Activated CD4-positive, alpha-beta memory T cell treated with anti-CD3 and anti-CD28 coated beads for 36 hours (primary cell): ENCODE measurements at places on chromosomes 11 and 22.
A peak's percentile ranks its signal among the peaks of the same experiment; 100 is the strongest.

- DNase-seq, result no peak
These were observed 45.2 kb upstream of the LINC01488 start for GRCh38 chr11:69436041-69436982.

GRCh38 chr22:46674367-46674781 is 54.2 kb downstream of the GRAMD4 start:
- peak; percentile 99 for DNase-seq

- no peak for DNase-seq
These were observed 59.1 kb upstream of the SCUBE2 start for GRCh38 chr11:9150501-9150900.

GRCh38 chr11:103898577-103899336 is 137.7 kb upstream of the DDI1 start:
- DNase-seq, result no peak

DNA sequence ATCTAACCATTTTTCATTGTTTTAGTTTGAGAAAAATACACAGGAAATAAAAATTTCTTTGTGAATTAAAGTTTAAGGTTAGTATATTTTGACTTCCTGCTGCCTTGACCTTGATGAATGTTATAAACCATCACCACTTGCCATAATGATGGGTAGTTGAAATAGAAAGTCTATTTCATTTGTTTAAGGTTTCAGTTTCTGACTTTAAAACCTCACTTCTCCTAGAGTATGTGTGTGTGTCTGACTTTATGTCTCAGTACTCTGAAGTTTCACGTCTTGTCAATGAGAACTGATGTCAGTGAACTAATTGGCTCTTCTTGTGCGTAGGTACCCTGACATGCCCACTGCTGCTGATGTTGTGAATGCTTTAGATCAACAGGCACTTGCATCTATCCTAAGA is 188.2 kb downstream of the METTL15 start:
- no peak for DNase-seq

- no peak for DNase-seq
These were observed 22.3 kb downstream of the RANGAP1 start for GRCh38 chr22:41263704-41264103.

GRCh38 chr11:71245601-71246391 is 6.6 kb downstream of the SHANK2 start:
- no peak for DNase-seq

GRCh38 chr11:14529321-14529720 is 9.1 kb upstream of the PSMA1 start:
- DNase-seq, result no peak

GRCh38 chr11:35047179-35047578 is 91.8 kb upstream of the CD44 start:
- peak; percentile 35 for DNase-seq

DNA sequence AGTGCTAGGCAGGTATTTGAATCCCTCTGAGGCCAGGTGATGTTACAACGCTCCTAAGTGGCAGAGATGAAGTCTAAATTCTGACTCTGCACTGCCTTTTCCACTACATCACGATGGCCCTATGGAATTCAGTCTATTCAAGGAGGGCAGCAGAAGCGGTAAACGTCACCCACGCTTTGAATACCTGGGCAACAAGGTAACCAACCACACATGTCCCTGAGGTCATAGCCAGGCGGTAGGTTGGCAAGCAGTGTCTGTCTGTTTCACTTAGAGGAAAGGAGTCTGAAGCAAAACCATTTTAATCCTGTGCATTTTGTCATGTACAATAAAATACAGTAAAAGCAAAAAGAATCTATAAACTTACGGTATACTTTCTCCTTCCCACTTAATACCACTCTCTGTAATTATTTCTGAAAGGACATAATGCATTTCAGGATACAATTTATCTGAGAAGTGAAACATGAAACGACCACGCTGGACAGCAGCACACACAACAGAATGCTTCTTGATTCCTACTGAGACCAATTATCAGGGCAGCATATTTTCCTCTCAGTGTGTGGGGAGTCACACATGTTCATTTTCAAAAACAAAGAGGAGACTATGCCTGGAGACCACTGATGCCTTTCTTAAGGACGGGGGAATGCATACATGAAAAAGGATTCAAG is 51.3 kb downstream of the PRDM10 start:
- DNase-seq, result no peak

- DNase-seq, result no peak
These were observed 4.3 kb upstream of the PNPLA3 start for GRCh38 chr22:43919106-43919973.

DNA sequence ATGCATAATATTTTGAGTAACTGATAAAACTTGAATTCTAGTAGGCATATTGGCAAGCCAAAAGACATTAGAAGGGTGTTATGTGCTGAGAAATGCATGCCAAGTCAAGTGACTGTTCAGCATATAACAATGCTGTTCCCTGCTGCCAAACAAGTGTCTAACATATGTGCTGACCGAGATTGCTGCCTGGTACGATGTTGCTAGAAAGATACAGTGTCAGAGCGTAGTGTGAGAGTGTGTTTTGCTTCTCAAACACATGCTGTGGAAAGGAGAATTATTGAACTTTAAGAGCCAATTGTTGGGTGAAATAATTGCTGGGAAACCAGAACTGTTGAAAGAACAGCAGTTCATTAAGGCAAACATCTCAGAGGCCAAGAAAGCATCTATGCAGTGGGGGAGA is 71.3 kb upstream of the GRIA4 start:
- DNase-seq, result no peak

DNA sequence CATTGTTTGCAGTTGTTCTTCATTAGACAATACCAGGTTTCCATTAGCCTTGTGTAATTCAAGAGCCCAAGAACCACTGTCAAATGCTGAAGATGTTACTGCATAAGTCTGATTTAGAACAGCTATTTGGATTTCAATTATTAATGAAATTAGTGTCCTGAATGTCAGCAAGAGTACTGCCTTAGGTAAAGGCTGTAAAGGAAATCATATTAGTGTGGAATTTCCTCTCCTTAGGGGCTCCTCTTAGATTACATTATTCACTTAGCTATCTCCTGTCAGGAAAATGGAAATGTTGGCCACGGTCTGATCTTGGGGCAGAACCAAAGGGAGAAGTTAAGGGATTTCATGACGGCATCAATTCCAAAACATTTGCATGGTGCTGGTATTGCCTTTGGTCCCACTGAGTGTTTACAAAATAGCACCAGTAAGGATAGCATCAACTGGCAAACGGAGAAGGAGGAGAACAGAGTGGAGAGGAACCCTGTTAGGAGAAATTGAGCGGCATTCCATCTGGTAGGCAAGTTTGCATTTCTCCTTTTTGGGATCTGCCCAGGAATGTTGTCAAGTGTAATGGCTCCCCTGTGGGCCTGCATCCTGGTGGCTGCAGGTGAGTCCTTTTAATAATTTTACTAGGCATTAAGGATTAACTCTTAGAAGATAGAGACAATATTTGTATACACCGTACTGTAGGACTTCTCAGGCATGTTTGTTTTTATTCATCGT is at the start of gene HTR3B:
Gene HTR3B, plus strand, starts transcription at position 418 of the 723 bp plus-strand sequence. Its CDS starts 138 bp downstream, at position 556.
- DNase-seq, result no peak
